Activated naive CD4-positive, alpha-beta T cell (primary cell): ENCODE measurements at places on chromosomes 1 and 21.

DNA sequence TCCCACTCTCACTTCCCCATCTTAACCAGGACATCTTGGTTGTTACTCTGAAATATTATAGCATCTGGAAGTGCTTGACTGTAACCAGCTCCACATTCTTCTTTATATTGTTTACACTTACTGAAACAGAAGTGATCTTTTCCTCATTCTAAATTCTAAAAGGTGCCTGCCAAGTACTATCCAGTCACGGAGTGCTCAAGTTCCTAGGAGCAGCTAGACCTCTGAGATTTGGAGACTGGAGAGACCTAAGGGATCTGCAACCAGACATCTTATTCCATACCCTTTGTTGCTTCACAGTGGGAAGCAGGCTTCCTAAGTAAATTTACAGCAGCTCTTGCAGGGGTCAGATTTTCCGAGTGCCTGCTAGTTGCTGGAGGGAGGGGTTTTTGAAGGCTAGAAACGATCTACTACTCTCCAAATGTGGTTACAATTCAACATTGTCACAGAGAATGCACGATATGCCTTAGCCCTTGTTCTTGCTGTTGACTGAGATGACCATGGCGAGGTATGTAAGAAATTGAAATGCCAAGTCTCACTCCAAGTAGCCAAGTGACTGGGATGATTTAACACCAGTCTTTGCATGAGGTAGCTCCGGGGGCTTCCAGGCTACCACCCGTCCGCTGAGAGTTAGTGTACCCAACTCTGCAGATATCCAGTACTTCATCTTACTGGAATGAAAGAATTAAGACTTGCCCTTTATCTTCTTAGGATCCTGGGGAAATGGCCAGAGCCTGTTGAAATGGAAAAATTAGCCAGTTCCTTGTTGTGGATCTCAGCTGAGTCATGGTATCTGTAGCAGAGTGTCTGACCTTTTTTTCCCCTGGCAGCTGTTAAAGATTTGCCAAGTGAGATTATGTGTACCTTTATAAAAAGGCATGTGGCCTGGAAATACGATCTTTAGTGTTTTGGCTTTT, 150.8 kb downstream of the MAST2 start:
- no peak for DNase-seq

GRCh38 chr1:39410915-39411436, 80.5 kb upstream of the BMP8A start:
- no peak for DNase-seq

GRCh38 chr1:10673109-10673711, 123.2 kb downstream of the CASZ1 start:
- no peak for DNase-seq

DNA sequence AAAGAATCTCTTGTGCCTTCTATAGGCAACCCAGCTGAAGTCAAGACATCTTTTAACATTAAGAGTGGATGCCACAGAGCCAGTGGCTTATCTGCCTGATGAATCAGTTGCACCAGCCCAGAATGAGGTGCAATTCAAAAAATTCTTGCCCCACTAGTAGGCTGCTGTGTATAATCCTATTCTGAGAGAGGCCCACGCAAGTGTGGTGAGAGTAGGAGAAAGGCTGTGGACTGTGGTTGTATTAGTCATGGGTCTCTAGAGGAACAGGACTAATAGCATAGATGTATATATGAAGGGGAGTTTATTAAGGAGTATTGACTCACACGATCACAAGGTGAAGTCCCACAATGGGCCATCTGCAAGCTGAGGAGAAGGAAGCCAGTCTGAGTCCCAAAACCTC, 216.4 kb downstream of the LTN1 start:
- DNase-seq = no peak

GRCh38 chr1:107181253-107181969, 40.6 kb downstream of the NTNG1 start:
- DNase-seq = no peak
